ENCODE measurements at places on chromosomes 11 and 22.
A peak's percentile ranks its signal among the peaks of the same experiment; 100 is the strongest.

- DNase-seq = no peak
Measured at GRCh38 chr11:86692317-86692716, 19.9 kb upstream of the ME3 start.

- DNase-seq = no peak
Measured at GRCh38 chr22:26161746-26162145, 7.5 kb upstream of the SEZ6L start.

- DNase-seq = no peak
Measured at GRCh38 chr11:94536386-94536785, 7.3 kb upstream of the FUT4 start.

- DNase-seq = peak; percentile 81
Measured at GRCh38 chr11:72598906-72599305, 75.3 kb downstream of the PDE2A start.

DNA sequence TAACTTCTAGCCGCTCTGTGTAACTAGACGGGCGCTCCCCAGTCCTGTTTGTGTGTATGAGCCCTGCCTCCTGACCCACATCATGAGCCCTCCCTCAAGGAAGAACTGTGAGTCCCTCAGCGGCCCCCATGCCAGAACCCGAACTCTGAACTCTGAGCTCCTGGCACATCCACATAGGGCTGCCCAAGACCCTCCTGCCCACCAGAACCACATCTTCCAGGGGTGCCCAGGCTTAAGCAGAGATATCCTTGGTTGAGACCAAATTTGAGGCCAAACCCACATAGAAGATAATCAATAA, 3.0 kb downstream of the TRIM29 start:
- no peak for DNase-seq

GRCh38 chr11:69969890-69970784, 108.0 kb upstream of the ANO1 start:
- no peak for DNase-seq

GRCh38 chr11:1784761-1785650, 21.3 kb upstream of the CTSD start:
- no peak for DNase-seq
